HFFc6 (cell line): ENCODE measurements at places on chromosomes 5 and 9.
A peak's percentile ranks its signal among the peaks of the same experiment; 100 is the strongest.

DNA sequence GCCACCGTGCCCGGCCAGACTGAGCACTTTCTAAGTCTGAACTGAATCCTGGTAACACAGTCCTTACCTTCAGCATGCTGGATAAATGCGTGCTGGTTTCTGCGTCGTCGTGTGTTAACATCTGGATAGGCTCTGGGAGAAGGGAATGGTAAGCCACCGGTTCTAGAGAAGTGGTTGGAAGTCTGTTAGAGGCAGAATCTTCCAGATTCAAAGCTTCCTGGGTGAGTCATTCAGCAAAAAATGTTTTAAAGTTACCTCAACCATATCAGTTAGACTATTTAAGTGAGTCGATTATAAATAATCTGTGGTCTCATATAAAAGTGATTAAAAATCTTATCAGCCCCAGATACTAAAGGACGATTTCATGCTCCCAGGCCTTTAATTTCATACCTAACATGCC, 256.5 kb upstream of the NFIL3 start:
- no peak for DNase-seq

DNA sequence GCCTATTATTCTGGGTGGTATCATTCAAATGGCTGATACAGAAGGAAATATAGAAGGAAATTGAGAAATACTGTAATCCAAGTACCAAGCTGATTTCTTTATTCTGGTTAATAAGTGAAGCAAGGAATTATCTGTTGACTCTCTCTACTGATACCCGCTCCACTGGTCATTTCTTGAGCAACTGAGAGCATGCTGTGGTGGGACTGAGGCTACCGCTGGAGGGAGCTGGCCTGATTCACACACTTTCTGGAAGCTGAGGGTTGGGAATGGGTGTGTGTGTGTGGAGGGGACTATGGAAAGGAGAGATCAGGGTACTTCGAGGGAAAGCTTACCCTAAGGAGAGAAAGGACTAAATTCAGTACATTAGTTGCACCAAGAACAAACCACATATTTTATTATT, 104.1 kb downstream of the UGCG start:
- DNase-seq = no peak

GRCh38 chr5:67921004-67921601, 294.5 kb upstream of the PIK3R1 start:
- DNase-seq = no peak

GRCh38 chr9:130421154-130421801, 23.5 kb upstream of the ASS1 start:
- DNase-seq = no peak

GRCh38 chr9:13484186-13484585, 204.7 kb upstream of the MPDZ start:
- DNase-seq = no peak

- no peak for DNase-seq
Measured at GRCh38 chr5:141878186-141878710, at the start of gene PCDH1. Gene PCDH1 (minus strand): TSS chr5:141878410. CDS start chr5:141878262, 148 bp downstream.

GRCh38 chr9:134492721-134493460, 148.7 kb upstream of the COL5A1 start:
- DNase-seq = no peak

GRCh38 chr9:34403554-34404380, 27.1 kb upstream of the MYORG start:
- peak; percentile 62 for DNase-seq

GRCh38 chr9:78707481-78707991, 410.6 kb downstream of the PSAT1 start:
- DNase-seq = peak; percentile 89
